Endothelial cell (in vitro differentiated cells): ENCODE measurements at places on chromosomes 3 and 15.
A peak's percentile ranks its signal among the peaks of the same experiment; 100 is the strongest.

GRCh38 chr3:134197681-134198261 is 52.9 kb downstream of the RYK start:
- peaks cover 2% of the 10 kb centered on the region for H3K27me3 ChIP-seq
- no peak overlapping the region for H3K4me3 ChIP-seq
- peak; percentile 11 for DNase-seq
- H3K4me1 ChIP-seq = no peaks in the 10 kb centered on the region
- H3K36me3 ChIP-seq = peaks cover 30% of the 10 kb centered on the region
- no peak overlapping the region for H3K27ac ChIP-seq

- H3K27me3 ChIP-seq = no peaks in the 10 kb centered on the region
- H3K4me3 ChIP-seq = no peak overlapping the region
- no peaks in the 10 kb centered on the region for H3K36me3 ChIP-seq
- H3K4me1 ChIP-seq = no peaks in the 10 kb centered on the region
- no peak for DNase-seq
Measured at GRCh38 chr3:123244128-123244527, 42.4 kb downstream of the SEC22A start.

GRCh38 chr15:27244047-27244446 is 273.1 kb downstream of the GABRG3 start:
- no peaks in the 10 kb centered on the region for H3K36me3 ChIP-seq
- no peak for DNase-seq
- H3K4me1 ChIP-seq = no peaks in the 10 kb centered on the region
- no peak overlapping the region for H3K4me3 ChIP-seq
- H3K27ac ChIP-seq = no peak overlapping the region
- peaks cover 3% of the 10 kb centered on the region for H3K27me3 ChIP-seq

- peaks cover 2% of the 10 kb centered on the region for H3K27me3 ChIP-seq
- no peak overlapping the region for H3K4me3 ChIP-seq
- no peaks in the 10 kb centered on the region for H3K4me1 ChIP-seq
- no peak overlapping the region for H3K27ac ChIP-seq
- no peak for DNase-seq
Measured at GRCh38 chr3:137588871-137589270, 175.2 kb upstream of the SOX14 start.

GRCh38 chr3:132381348-132381944 is 35.9 kb upstream of the DNAJC13 start:
- H3K36me3 ChIP-seq = no peaks in the 10 kb centered on the region
- no peak overlapping the region for H3K4me3 ChIP-seq
- no peak overlapping the region for H3K27ac ChIP-seq
- no peak for DNase-seq
- no peaks in the 10 kb centered on the region for H3K4me1 ChIP-seq

DNA sequence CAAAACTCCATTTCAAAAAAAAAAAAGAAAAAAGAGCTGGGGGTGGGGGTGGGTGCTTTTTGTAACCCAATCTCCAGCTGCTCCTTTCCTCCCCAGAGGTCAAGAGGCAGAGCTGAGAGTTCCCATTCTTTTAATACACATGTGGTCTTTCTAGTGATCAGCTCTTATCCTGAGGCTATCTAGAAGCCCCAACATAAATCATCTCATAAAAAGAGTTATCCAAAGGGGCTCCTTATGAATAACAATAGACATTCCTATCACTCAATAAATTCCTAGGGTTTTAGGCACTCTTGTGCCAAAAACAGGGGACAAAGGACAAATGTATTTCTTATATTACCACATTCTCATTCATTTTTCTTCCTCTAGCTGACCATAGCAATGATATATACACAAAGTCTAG is 25.1 kb upstream of the GAP43 start:
- no peak for DNase-seq
- no peaks in the 10 kb centered on the region for H3K4me1 ChIP-seq
- no peak overlapping the region for H3K4me3 ChIP-seq
- H3K36me3 ChIP-seq = peaks cover 4% of the 10 kb centered on the region
- H3K27me3 ChIP-seq = peaks cover 2% of the 10 kb centered on the region

DNA sequence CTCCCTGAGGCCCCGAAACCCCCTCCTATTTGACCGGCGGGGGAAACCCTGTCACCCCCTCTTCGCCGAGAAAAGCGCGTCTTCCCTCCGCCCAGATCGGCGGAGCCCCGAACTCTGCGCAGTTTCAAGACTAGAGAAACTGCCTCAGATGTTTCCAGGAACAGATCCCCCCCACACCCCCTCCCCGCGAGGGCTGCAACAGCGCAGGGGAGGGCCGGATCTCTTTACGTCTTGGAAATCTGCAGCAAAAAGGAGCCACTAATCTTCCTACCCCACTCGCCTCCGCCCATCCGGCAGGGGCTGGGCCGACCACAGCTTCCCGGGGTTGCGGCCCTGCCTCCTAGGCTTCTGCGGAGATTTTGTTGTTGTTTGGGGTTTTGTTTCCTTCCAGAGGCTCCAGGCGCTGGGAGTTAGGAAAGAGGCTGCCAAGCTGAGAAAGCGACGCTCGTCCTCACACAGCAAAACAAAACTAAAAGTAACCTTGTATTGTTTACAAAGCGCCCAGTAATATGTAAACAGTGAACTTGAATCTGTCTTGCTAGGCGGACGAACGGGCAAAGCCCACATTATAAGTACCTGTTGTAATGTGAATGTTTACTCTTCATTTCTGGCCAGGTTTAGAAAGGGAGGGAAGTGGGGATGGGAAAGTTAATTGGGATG is 2.2 kb downstream of the FOXB1 start:
- peak; percentile 78 for DNase-seq
- H3K36me3 ChIP-seq = peaks cover 9% of the 10 kb centered on the region
- H3K4me1 ChIP-seq = peaks cover 47% of the 10 kb centered on the region
- peaks cover 14% of the 10 kb centered on the region for H3K27me3 ChIP-seq
- H3K4me3 ChIP-seq = peak overlapping the region; percentile 96

DNA sequence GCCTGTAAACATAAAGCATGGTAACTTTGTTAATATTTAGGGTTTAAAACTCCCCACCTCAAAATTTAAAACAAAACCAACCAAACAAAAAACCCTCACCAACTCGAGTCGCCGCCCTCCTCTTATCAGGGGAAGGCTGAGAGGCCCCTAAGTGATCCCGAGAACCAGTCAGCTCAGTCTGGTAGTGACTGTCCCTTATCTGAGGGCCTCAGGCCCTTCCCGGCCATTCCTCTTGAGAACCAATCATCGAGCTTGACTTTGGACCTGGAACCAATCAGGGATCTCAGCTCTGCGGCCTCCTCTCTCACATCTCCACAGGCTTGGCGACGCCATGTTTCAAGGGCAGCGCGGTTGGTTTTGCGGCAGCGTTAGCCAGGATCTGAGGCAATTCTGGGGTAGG is at the start of gene TERB2:
Gene TERB2 (plus strand): TSS at position 300 of the 400 bp plus-strand sequence. CDS start 32 bp downstream, at position 332.
- no peak within 1 kb of the TSS for H3K4me3 ChIP-seq
- H3K27ac ChIP-seq = no peak within 1 kb of the TSS
- H3K4me1 ChIP-seq = peaks cover 3% of the 10 kb centered on the region
- no peak for DNase-seq

DNA sequence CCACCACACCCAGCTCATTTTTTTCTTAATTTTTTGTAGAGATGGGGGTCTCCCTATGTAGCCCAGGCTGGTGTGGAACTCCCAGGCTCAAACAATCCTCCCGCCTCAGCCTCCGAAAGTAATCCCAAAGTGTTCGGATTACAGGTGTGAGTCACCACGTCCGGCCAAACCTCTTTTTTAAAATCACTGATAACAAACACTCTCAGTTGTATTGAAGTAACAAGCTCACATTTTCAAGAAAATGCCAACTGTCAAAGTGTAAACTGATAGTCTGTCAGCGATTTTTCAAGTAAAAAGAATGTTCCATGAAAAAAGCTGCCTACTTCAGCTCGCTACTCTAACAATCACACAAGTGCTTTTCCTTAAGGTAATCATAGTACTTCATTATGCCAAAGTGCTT is 33.4 kb downstream of the UBXN7 start:
- no peaks in the 10 kb centered on the region for H3K4me1 ChIP-seq
- no peak for DNase-seq
- peaks cover 1% of the 10 kb centered on the region for H3K27me3 ChIP-seq
- no peak overlapping the region for H3K27ac ChIP-seq

DNA sequence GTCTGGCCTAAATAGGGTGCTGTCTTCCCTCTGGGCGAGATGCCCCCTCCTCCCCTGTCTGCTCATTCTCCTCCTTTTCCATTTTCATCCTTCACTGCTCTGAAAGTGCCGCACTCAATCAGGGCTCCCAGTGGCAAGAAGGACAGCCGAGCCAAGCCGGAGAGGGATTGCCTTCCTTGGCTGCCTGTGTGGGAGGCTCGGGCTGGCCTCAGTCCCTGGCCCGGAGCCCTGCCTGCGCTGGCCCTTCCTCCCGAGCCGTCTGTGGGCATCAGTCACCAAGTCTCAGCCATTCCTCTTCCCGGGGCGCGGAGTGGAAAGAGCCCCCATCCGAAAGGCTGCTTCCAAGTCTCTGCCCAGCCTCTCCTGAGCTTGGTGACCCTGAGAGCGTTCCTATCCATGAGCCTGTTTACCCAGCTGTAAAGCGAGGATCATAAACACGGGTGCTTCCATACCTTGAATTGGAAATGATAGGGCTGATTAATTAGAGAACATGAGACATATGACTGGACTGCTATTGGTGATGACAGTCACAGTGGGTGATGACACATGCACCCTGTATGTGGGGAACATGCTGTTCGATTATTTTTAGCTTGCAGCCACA is 59.1 kb upstream of the TLE3 start:
- H3K36me3 ChIP-seq = no peaks in the 10 kb centered on the region
- peaks cover 1% of the 10 kb centered on the region for H3K27me3 ChIP-seq
- no peak overlapping the region for H3K27ac ChIP-seq
- H3K4me1 ChIP-seq = peaks cover 27% of the 10 kb centered on the region
- no peak overlapping the region for H3K4me3 ChIP-seq

DNA sequence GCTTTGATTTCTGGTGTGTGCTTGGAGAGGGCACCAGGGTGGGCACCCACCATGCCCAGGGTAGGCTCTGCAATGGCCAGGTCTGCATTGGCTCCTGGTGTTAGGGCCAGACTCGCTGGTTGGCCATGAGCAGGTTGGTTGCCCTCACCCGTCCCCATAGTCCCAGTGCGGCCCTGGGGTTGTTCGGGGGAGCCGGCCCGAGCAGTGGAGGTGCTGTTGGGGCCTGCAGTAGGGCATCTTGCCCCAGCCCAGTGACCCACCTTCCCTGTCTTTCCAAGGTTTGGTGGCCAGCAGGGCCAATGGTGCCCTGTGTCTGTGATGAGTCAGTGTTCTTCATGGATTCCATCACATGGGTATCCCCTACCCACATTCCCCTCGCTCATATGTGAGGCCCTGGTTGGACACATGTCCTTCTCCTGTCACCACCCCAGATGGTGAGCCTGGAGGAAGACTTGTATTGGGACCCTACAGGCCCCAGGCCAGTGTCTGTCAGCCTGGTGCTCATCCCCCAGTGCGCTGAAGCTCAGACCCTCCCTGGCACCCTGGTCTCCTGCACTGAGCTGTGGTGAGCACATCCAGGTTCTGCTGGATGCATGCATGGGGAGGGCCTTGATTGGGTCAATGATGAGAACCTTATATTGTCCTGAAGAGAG is 190.1 kb downstream of the UBE3A start:
- H3K36me3 ChIP-seq = peaks cover 12% of the 10 kb centered on the region
- no peak overlapping the region for H3K27ac ChIP-seq
- H3K4me3 ChIP-seq = no peak overlapping the region

DNA sequence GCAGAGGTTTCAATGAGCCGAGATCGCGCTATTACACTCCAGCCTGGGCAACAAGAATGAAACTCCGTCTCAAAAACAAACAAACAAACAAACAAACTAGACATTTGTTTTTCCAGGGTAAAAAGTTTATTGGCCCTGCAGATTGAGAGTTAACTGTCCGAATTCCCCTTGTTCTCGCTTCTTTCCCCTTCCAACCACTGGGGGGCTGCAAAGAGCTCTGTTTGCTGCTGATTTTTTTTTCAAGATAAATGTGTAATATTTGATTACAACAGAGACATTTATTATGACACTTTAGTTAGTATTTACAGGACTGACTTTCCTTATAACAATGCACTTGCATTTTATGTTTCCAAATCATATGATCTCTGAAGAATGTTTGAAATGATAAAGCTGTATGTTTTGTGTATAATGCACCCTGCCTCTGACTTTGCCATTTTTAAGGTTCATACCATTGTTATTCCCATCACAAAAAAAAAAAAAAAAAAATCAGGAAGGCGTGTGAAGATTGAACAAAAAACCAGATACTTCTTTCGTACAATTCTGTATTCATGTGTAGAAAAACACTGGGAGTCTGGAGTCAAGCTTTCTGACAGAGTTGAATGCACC is 2.8 kb downstream of the CLSTN2 start:
- peak; percentile 50 for DNase-seq
- H3K27me3 ChIP-seq = peaks cover 9% of the 10 kb centered on the region
- no peaks in the 10 kb centered on the region for H3K36me3 ChIP-seq
- H3K27ac ChIP-seq = no peak overlapping the region
- peaks cover 9% of the 10 kb centered on the region for H3K4me1 ChIP-seq
